HS-27A (cell line): ENCODE measurements at places on chromosomes 1 and 21.
A peak's percentile ranks its signal among the peaks of the same experiment; 100 is the strongest.

- no peak for DNase-seq
Observed at GRCh38 chr1:97337250-97338030, 583.4 kb downstream of the DPYD start.

DNA sequence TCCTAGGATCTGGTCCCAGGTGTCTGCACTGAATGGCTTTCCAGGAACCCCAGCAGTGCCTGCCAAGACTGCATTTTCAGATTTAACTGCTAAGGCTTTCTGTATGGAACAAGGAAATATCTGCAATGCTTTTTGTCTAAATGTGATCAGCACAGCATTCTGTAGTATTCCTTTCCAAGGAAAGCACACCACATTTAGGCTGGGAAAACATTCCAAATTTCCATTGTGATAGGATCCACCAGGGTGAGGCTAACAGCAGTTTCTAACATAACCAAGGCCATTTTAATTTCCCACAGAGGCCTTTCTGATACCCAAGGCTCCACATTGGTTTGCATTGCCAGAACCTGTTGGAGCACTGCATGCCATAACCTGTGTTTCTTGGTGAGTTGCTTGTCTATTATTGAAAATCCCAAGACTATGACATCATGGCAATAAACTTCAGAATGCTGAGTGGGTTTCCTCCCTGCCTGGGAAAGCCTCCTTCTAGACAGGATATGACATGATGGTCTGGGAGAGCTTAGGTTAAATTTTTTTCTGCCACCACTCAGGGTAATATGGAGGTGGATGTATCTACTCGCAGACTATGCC, 23.3 kb upstream of the PTGFRN start:
- DNase-seq = no peak

DNA sequence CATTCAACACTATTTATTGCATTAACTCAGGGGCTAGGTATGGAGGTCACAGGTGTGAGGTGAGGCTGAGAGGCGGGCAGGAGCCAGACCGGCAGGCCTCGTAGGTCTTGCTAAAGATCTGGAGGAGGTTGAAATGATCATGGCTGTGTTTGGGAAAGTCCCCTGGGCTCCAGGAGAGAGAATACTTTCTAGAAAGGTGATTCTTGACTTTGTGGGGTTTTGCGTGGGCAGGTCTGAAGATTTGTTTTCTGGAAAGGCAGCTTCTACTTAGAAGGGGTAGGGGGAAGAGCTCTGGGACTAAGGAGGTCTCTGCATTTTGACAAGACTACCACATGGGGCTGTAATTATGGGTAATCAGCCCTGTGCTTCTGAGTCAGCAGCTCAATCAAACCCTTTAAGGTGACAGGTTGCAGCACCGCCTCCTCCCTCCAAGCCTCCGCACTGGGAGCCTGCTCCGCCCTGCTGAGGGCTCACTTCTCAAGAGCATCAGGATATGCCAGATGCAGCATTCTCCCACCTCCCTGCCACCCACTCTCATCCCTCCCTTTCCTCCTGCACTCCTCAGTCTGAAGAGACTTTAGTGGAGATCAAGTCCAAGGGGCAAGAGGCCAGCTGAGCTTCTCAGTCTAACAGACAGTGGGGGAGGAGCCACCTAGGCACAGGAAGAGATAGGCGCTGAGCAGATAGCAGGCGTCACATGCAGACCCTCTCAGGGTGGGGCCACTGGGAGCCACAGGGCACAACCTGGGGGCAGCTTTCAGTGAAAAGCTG, 30.5 kb downstream of the SLC30A1 start:
- DNase-seq = no peak

GRCh38 chr1:172143384-172144055, 277.0 kb upstream of the C1orf105 start:
- DNase-seq = no peak

GRCh38 chr1:6014130-6014999, 22.1 kb upstream of the NPHP4 start:
- DNase-seq = no peak

- DNase-seq = no peak
Observed at GRCh38 chr1:58754073-58754613, 29.7 kb downstream of the JUN start.

GRCh38 chr1:34263406-34263805, 86.7 kb downstream of the C1orf94 start:
- no peak for DNase-seq

GRCh38 chr21:27301220-27301619, 334.3 kb upstream of the ADAMTS5 start:
- DNase-seq = no peak

DNA sequence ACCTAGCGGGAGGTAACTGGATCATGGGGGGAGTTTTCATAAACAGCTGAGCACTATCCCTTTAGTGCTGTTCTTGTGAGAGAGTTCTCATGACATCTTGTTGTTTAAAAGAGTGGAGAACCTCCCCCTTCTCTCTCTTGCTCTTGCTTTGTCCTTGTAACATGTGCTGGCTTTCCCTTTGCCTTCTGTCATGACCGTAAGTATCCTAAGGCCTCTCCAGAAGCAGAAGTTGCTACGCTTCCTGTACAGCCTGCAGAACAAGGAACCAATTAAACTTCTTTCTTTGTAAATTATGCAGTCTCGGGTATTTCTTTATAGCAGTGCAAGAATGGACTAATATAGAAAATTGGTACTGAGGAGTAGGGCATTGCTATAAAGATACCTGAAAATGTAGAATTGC, 515.6 kb downstream of the NEGR1 start:
- DNase-seq = no peak

DNA sequence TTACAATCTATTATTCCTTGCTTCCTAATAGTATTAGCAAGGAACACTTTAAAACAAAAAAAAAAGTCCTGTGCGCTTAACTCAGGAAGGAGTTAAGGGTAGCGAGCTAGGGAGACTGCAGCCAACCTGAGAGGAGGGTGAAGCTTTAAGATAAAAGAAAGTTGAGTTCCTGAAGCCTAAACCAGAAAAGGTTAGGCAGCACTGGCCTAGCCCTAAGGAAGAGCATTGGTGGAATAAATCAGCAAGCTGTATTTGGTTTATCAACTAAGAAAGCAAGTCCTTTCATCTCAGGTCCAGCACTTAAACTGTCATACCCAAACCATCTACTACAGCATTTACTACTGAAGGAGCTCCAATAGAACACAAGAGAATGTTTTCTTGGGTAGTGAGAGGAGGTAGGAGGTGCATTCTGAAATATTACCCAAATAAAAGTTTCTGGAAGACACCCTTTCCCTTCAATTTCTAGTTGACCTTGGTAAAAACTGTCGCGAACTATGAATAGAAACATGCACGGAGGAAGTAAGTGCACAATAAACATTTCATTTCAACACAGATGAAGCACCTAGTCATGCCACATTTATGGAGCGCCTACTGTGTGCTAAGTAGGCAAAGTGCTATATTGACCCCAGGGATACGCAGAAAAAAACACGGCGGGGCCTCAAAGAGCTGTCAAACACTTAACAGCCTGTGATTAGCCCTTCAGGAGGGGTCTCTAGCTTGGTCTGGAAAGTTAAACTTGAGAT, 1.3 kb downstream of the GLRX2 start:
- no peak for DNase-seq

- peak; percentile 97 for DNase-seq
Observed at GRCh38 chr1:211037095-211037494, 96.9 kb downstream of the KCNH1 start.

DNA sequence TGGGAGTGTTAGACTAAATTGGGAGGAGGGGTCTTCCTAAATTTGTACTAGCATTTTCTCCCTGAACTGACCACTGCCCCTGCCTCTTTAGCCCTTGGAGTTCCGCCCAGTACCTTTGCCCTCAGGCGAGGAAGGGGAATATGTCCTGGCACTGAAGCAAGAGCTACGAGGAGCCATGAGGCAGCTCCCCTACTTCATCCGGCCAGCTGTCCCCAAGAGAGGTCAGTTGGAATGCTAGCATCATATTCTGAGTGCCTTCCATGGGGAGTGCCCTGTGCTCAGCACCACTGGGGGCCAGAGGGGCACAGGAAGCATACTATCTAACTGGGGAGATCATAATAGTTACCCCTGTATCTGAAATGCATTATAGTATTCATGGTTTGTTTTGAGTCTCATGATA, 10.7 kb downstream of the POLR3GL start:
- DNase-seq = no peak

- DNase-seq = no peak
Observed at GRCh38 chr1:215497528-215497927, 69.6 kb upstream of the KCTD3 start.

DNA sequence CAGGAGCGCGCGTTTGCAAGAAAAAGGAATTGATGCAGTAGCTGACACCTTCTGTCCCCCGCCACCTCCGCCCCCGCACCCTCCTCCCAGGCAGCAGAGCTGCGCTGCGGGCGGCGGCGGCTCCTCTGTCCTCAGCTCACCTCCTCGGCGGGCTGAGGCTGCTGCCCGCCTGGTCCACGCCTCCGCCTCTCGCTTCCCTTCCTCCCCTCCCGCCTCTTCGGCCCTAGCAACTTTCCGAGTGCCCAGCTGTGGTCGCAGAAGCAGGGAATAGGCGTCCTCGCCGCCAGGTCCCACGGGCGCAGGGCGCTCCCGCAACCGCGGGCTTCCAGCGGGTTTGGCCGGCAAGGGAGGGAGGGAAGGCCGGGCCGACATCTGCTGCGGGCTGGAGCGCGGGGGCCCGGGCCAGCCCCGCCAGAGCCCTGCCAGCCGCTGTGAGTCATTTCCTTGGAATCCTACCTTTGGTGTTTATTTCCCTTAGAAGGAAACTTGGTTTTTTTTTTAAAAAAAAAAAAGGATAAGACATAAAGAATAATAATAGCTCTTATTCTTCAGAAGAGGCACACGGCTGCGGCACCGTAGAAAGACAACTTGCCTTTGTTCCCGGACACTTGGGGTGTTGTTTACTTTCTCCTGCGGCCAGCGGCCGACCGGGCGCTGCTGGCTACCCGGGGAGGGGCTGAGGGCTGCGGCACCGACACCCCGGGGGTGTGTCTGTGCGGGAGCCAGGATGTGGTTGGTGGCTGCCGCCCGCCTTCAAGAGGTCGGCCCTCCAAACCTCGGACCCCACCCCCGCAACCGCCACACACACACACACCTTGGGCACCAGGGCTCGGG, 1.1 kb downstream of the SERTAD4 start:
- peak; percentile 71 for DNase-seq

DNA sequence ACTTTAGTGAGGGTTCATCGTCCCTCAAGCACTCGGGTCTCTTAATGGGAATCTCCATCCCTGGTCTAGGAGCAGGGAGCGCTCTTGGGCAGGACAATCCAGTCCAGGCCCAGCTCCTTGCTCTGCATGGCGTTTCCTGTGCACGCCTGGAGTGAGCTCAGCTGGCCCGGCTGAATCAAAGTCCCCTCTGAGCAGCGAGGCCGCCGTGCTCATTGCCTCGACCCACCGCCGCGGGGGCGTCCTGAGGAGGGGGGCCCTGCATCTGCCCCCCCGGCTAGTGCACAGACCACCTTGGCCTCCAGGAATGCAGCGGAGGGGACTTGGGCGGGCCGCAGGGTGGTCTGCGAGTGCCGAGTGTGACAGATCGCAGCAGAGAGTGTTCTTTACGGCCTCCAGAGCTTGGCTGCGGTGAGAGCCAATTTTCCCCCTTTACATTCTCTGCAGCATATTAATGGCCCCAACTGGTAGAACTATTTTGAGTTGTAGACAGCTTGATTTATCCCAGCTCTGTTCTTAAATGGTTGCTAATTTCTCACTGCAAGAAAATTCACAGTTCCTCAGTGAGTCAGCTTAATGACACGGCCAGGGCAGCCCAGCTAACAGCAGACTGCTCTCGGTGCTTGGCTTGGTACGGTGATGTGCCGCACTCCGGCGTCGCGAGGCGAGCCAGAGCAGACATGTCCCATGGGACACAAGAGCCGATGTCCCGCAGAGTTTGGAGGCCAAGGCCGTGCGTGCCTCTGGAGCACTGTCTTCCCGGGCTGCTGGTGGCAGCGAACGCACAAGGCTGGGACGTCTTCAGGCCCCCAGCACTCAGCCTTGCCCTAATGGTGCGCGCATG, 39.8 kb downstream of the SNAP47 start:
- no peak for DNase-seq

DNA sequence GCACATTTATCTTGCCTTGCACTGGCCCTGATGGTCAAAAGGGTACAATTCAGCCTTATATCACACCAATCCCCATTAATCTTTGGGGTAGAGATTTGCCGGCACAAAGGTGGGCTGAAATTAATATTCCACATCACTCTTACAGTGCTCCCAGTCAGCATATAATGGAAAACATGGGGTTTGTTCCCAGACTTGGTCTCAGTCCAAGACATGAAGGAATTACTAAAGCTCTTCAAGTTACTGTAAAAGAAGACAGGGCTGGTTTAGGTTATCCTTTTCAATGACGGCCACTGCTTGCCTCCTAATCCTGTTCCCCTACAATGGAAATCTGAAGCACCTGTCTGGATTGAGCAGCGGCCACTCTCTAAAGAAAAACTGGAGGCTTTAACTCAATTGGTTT, 160.7 kb downstream of the IER5 start:
- DNase-seq = no peak

DNA sequence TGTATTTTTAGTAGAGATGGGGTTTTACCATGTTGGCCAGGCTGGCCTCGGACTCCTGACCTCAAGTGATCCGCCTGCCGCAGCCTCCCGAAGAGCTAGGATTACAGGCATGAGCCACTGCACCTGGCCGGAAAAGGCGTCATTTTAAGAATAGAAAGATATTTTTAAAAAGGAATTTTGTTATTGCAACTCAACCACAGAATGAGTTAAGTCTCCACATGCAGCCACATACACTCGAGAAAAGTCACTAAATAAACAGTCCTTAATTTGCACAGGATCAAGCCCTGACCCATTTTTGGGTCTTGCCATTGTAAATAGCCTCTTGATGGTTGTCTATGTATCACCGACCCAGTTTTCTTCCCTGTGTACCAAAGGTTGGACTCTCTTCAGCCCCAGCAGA, 85.5 kb downstream of the FBXO2 start:
- peak; percentile 31 for DNase-seq

- DNase-seq = no peak
Observed at GRCh38 chr21:16568244-16568643, 838.5 kb downstream of the USP25 start.

DNA sequence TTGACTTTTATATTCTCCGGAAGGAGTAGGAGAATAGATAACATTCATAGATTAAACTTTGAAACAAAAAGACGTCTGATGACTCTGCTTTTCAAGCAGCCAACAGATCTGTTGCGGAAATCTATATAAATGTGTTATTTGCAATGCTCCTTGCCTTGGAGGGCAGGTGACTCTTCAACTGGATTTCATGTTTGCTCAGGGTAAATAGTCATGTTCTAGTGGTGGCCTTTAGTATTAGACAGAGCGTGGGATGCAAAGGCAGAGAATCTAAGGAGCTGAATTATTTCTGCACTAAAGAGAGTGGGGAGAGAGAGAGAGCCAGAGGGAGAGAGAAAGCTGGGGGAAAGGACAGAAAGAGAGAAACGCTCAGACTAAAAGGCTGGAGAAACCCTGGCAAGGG, 454.3 kb downstream of the AJAP1 start:
- no peak for DNase-seq

DNA sequence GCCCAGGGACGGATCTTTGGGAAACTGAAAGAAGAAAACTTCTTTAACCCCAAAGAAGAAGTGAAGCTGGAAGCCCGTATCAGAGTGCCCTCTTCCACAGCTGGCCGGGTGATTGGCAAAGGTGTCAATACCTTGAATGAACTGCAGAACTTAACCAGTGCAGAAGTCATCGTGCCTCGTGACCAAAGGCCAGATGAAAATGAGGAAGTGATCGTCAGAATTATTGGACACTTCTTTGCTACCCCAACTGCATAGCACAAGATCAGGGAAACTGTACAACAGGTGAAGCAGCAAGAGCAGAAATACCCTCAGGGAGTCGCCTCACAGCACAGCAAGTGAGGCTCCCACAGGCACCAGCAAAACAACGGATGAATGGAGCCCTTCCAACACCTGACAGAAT, 114.0 kb downstream of the NBPF12 start:
- DNase-seq = no peak

- peak; percentile 90 for DNase-seq
Observed at GRCh38 chr1:115782571-115783281, 14.2 kb upstream of the CASQ2 start.

GRCh38 chr1:72037745-72038343, 244.5 kb downstream of the NEGR1 start:
- DNase-seq = no peak
